ENCODE measurements at places on chromosomes 5 and 9.
A peak's percentile ranks its signal among the peaks of the same experiment; 100 is the strongest.

- DNase-seq: no peak
Observed at GRCh38 chr5:3140117-3140516, 388.6 kb upstream of the IRX2 start.

- no peak for DNase-seq
Observed at GRCh38 chr5:25649628-25650265, 1005.0 kb upstream of the CDH10 start.

GRCh38 chr5:149969181-149969930, 8.8 kb downstream of the SLC26A2 start:
- DNase-seq: no peak

GRCh38 chr9:98993570-98993945, 49.9 kb downstream of the COL15A1 start:
- DNase-seq: peak; percentile 40

- no peak for DNase-seq
Observed at GRCh38 chr9:86721843-86722705, 225.2 kb downstream of the GAS1 start.

- no peak for DNase-seq
Observed at GRCh38 chr5:163619273-163619934, 114.0 kb downstream of the MAT2B start.

GRCh38 chr5:153584960-153585359, 94.5 kb downstream of the GRIA1 start:
- no peak for DNase-seq

- no peak for DNase-seq
Observed at GRCh38 chr9:136703276-136703860, 9.0 kb upstream of the DIPK1B start.

GRCh38 chr9:86340356-86341006, 13.7 kb downstream of the TUT7 start:
- DNase-seq: no peak

- no peak for DNase-seq
Observed at GRCh38 chr9:131848570-131849160, 108.8 kb upstream of the RAPGEF1 start.

DNA sequence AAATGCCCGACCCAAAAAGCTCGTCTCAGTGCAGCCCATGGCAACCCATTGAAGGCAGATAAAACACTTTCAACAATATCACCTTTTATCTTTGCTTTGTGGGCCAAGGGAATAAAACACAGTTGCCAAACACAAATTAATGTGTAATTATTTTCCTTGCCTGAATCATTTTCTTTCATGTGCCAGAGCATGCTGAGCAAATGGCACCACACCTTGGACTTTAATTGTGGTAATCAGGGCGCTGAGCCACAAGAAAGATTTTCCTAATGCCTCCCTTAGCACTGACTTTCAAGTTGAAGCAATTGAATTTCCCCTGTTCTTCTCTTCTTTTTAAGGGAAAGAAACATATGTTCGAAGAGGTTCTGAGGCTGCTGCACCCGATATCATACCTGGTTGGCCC, 297.1 kb upstream of the MSX2 start:
- DNase-seq: no peak

GRCh38 chr5:57891443-57891842, 408.8 kb upstream of the ACTBL2 start:
- DNase-seq: no peak

Measured in bone marrow (tissue), 2 donors.